ENCODE measurements at places on chromosomes 5 and 9. TPM values are rescaled to one million over a fixed set of nuclear protein-coding genes. Genes with fewer than 3 reads are reported as not detected.

DNA sequence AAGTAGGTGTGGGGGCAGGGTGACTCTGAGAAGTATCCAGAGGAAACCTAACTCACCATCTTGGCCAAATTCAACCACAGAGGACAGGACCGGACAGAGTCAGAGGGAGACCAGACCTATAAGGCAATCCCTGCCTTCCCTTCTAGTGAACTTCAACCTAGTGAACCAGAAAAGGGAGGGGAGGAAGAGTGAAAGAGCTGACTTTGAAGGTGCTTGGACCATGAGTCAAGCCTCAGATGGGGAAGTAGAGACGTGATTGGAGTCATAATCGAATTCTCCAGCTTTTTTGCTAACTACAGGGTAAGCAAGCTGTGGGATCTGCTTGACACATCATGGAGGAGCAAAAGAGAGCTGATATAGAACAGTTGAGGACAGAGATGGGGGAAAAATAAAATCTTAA, 18.8 kb upstream of the KIF2A start:
- DNase-seq: no peak

GRCh38 chr9:36938617-36939016, 95.5 kb downstream of the PAX5 start:
- DNase-seq: no peak

DNA sequence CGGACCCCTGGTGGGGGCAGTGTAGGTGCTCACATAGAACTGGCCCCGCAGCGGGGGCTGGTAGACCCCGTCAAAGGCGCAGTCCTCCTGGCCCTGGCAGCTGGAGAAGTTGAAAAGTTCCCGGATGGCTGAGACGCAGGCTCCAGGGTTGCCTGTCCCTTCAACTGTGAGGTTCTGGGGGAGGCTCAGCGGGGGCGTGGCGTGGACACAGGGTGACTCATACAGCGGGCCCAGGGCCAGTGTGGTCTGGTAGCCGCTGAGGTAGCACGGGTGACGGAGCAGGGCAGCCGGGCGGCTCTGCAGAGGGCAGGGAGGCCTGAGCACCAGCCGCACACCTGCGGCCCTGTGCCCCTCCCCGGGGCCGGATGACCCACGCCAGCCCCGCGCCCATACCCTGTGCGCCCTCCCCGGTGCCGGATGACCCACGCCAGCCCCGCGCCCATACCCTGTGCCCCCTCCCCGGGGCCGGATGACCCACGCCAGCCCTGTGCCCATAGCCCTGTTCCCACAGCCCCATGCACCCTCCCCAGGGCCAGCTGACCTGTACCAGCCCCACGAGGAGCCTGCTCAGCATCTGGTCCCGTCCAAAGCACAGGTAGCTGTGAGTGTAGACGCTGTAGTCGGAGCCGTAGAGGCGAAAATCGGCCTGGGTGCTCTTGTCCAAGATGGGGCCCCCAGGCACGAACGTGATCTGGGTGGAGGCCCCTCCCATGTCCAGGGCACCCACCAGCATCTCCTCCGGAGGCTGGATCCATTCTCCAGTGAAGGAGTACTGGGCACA, 5.0 kb downstream of the ENTPD8 start:
- DNase-seq: no peak

DNA sequence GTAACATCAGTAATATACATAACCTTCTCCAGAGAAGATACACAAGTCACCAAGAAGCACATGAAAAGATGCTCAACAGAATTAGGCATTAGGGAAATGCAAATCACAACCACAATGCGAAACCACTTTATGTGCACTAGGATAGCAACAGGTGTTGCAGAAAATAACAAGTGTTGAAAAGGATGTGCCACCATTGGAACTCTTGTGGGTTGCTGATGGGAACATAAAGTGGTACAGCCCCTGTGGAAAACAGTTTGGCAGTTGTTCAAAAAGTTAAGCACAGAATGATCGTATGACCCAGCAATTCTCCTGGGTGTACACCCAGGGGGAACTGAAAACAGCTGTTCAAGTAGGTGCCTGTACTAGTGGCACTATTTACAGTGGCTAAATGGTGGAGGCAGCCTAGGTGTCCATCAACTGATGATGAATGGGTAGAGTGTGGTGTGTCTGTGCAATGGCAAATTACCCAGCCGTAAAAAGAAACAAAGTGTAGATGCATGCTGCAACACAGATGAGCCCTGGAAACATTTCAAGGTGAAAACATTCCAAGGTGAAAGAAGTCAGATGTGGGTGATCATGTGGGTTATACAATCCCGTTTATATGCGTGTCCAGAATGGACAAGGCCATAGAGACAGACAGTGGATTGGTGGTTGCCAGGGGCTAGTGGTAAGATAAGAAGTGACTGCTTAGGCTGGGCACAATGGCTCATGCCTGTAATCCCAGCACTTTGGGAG, 27.2 kb downstream of the CCDC69 start:
- no peak for DNase-seq

DNA sequence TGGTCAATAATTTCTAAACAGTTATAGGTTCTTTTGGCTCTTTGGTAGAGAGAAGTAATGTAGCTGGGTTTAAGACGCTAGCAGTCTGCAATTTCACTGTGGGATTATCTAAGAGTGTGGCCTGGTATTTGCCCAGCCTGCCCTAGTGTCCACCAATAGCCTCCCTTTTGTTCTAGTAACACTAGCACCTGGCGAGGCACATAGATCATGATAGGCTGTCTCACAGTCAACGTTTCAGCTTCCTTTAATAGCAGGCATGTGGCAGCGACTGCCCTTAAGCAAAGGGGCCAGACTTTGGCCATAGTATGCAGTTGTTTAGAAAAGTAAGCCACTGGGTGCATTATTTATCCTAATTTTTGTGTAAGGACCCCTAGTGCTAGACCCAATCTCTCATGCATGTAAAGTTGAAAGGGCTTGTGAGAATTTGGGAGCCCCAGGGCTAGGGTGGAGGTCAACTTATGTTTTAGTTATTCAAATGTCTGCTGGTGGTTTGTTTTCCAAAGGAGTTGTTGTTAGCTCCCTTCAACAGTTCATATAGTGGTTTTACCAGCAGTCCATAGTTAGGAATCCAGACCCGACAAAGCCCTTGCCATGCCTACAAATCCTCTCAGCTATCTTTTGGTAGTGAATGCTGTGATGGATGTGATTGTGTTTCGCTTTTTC, 274.3 kb downstream of the HTR1A start:
- DNase-seq: no peak

DNA sequence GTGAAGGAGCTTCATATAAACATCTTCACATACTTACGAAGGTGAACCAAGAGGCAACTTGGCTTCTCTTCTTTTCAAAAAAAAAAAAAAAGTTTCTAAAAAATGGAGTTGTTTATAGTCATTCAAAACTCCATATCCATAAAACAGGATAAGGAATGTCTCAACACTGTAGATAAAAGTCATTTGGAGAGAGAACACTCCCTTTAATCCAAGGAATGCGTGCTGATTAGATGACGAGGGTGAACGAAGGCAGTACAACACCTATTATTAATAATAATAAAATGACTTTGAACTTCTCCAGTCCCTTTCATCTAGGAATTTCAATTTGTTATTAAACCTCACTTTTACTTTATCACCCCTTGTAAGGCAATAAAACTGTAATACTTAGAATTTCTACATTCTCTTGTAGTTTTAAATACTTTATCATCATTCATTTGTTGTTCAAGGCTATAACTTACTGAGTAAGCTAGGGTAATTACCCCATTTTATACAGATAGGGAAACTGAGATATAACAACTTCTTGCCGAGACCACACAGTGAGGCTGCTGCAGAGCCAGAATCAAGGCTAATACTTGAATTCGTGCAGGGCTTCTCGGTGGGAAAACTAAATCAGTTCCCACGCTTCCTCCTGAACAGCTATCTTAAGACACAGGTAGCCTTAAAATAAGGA, 377.1 kb downstream of the EFNA5 start:
- DNase-seq: no peak

CARD9 gene
- 1.5 TPM for total RNA-seq

CCL28 gene
- total RNA-seq: 8.4 TPM

DBH gene
- not detected for total RNA-seq

CCIN gene
- not detected for total RNA-seq
